Cardiac septum (tissue), 1 donor: ENCODE measurements at places on chromosomes 7 and 10.

DNA sequence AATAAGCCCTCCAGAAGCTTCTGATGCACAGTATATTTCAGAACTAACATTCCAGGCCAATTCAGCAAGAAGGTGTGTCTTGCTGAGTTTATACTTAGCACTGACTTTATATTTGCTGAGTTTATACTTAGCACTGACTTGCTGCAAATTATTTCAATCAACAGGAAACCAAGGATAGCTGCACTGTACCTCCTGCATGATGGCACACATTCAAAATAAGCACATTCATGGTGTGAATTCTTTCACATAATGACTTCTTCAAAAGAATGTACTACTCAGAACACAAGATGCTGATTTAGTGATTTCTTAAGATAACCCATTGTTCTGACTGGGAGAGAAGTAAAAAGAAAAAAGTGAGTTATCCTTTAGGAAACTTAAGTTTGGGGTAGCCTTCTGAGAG, 52.0 kb downstream of the JAZF1 start:
- no peak for DNase-seq

- no peak for DNase-seq
These were observed 200.8 kb upstream of the CSTF2T start for GRCh38 chr10:51900180-51900579.

DNA sequence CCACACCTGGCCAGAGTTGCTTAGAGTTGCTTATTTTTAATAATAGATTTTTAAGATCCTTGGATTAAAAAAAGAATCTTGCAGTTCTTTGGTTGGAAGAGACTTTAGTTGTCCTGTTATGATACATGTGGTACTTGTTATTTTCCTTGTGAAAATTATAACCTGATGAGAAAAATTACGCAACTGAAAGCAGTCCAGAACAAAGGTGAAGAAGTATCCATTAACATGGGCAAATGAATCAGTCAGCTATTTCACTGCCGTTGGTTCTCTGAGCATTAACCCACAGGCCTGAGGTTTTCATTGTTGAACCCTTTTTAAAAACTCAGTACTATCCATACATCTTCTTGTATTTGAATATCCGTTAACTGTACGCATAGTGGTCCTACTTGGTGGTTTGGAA, 68.2 kb downstream of the GALNT11 start:
- no peak for DNase-seq

DNA sequence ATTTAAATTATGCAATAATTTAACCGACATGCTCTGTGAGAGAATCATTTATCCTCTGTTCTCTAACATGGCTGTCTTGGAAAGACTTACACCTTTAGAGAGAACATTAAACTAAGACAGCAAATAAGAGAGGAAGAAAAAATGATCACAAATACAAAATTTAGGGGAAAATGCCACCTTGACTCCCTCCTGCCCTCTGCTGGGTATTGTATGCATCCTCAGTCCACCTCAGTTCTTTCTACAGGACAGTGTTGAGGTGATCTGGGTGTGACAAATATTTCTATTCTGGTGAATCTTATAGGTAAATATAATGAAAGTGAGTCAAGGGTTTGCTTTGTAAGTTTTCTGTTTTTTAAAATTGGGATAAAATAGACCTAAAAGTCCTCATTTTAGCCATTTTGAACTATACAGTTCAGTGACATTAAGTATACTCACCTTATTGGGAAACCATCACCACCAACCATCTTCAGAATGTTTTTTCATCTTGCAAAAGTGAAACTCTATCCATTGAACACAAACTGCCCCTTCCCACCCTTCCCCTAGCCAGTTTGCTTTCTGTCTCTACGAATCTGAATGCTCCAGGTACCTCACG, 61.5 kb upstream of the ELMO1 start:
- DNase-seq = no peak

DNA sequence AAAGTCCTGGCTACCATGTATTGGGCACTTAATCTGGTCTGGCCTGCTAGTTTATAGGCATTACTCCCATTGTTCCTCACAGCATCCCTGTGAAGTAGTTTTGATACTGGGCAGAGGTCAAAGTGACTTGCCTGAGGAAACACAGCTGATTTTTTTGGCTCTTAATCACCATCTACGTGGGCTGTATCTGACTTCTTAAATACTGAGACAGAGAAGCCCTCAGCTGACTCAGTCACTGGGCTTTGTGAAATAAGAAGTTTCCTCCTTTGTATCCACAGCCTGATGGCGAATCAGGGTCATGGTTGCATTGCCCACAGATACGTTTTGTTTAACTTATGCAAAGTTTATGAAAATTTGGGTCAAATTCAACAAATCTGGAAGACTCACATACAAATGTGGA, 13.2 kb downstream of the TACR2 start:
- no peak for DNase-seq

- DNase-seq = no peak
These were observed 219.3 kb downstream of the WDR11 start for GRCh38 chr10:121070275-121071070.

DNA sequence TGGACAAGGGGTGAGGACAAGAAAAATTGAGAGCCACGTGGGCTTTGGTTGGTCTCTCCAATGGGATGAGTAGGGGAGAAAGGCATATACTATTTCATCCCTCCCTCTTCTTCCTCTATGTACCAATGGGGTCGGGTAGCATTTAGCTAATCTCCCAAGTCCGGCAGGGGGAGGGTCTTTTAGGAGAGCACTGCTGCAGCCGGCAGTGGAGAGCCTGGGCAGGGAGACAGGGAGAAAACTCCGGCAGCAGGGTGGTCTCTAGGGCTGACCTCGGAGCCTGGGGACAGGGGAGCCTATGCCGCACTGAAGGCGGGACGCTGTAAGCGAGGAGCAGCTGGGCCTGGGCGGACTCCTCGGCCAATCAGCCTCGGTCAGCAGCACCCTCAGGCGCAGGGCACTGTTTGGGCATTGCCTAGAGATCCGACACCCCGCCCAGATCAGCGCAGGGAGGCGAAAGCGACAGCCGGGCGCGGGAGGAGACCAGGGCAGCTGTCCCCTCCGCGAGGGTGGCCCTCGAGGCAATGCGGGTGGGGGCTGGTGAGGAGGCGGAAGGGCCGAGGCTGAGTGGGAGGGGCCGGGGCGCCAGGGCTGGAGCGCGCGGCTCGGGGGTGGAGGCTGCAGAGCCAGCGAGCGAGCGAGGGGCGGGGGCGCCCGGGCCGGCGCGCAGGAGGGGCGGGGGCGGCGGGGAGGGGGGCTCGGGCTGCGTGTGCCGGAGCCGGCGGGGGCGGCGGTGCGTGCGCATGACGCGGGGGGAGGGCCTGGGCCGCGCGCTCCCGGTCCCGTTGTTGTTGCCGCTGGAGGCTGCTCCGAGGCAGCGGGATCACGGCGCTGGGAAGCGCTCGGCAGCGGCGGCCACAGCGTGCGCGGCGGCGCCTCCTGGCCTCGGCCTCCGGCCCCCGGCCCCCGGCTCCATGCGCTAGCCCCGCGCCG, at the start of gene AGAP3:
AGAP3 (plus strand) TSS at position 785 of the 930 bp plus-strand sequence. CDS start 267 bp downstream, outside the sequence.
- DNase-seq = peak; percentile 95

DNA sequence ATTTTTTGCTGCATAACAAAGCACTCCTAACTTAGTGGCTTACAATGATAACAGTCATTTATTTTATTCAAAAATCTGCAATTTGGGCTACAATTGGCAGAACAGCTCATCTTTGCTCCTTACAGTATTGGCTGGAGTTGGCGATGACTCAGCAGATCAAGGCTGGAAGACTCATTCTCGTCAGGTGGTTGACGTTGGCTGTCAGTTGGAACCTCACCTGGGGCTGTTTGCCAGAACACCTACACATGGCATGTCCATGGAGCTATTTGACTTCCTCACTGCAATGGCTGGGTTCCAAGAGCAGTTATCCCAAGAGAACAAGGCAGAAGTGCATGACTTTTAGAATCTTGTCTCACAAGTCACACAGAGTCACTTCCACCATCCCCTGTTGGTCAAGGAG, 75.1 kb downstream of the NOD1 start:
- DNase-seq = no peak

- no peak for DNase-seq
These were observed 30.4 kb upstream of the DGKI start for GRCh38 chr7:137877027-137877675.

DNA sequence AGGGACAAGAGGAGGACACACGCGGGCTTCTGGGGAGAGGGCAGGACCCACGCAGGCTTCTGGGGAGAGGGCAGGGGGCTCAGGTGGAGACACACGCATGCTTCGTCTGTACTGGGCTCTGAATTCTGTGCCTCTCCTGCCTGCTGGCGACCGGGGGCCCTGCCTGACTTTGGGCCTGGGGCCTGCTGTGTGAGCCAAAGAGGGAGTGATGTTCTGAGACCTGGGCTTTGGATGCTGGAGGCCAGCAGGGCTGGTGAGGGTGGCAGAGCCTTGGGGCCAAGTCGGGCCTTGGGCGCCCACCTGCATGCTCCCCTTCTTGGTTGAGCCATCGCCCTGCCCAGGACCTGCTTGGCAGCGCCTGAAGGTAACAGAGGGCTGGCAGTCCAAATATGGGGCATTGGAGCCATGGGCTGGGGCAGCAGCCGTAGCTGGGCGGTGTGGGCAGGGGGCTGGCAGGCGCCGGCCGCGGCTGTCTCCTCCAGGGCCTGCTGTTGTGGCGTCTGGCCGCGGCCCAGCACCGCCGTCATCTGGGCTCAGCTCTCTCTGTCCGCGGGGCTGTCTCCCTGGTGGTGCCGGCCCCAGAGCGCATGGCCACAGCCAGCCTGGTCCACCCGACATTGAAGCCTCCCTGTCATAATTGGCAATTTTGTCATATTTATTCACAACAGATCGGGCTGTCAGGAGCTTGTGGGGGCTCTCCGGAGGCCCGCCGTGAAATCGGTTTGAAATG, 78.9 kb downstream of the UNCX start:
- no peak for DNase-seq

- no peak for DNase-seq
These were observed 14.7 kb downstream of the AOC1 start for GRCh38 chr7:150866932-150867564.

DNA sequence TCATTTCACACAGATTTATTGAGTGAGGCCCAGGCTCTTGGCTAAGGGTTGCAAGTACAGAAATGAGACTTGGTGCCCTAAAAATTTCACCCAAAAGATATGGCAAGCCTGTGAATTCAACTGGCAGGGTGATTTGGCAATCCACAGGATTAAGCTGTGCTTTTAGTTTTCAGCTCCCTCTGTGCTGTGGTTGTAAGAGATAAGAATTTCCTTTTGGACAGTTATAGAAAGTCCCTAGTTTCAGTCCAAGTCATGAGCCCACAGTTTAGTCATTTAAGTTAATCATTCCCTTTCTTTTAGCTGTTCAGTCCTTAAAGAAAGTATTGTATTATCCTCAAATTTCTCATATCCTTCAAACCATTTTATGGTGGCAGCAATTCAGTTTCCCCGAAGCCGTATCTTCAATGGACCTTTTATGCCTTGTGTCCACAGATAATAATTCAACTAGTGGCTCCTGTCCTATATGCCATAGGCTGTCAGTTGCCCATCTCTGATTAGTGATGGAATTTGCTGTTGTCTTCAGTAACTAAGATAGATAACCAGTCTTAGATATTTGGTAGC, 73.4 kb upstream of the NAMPT start:
- DNase-seq = no peak

DNA sequence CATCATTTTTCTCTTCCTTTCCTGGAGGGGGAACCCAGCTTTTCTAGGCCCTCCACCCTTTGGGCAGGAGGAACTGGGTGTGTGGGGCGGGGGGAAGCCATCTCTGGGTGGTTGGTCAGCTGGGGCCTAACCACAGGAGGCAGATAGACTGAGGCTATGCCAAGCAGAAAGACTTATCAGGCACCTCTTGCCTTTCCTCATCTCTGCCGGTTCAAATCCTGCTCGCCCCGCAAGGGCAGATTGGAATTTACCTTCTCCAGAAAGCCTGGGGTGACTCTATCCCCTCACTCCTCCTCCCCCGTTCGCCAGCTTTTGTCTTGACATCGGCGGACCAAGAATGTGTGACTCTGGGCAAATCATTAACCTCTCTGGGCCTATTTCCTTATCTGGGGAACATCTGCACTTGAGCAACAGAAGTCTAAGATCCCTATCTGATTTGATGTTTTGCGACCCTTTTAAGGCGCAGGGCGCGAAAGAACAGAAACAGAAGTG, 584 bp upstream of the GARS1 start:
- no peak for DNase-seq

- no peak for DNase-seq
These were observed 80.6 kb upstream of the TBX20 start for GRCh38 chr7:35334506-35334905.

DNA sequence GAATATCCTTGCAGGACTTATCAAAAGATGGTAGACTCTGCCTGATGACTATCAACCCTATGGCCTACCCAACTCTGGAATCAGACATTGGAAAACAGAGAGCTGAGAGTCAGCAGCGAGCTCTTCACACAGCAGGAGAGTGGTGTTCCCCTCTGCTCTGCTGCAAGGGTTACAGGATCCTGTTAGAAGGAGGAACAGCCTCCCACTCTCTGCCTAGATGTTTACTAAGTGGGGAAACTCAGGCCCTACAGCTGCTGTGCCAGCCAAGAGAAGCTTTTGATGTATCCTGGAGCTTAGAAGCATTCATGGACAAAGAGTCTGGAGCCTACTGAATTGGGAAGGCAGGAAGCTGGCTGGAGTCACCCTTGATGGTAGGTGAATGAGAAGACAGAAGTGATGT, 104.6 kb downstream of the ABLIM1 start:
- DNase-seq = no peak

DNA sequence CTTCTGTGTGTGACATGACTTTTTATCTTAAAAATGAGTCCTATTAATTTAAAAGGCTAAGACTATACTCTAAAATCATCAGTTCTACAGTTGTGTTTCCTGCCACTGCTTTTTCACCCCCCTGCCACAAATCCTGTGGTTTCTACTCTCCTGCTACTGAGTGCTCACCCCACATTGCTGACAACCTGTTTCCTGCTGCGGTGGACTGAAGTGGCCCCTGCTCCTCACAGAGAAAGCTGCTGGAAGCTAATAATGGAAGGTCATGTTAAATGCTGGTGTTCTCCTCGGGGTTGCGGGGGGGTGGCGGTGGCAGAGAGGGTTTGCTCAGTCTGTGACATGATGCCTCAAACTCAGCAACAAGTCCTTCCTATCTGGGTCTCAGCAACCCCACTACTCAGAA, 113.2 kb upstream of the INHBA start:
- DNase-seq = no peak

DNA sequence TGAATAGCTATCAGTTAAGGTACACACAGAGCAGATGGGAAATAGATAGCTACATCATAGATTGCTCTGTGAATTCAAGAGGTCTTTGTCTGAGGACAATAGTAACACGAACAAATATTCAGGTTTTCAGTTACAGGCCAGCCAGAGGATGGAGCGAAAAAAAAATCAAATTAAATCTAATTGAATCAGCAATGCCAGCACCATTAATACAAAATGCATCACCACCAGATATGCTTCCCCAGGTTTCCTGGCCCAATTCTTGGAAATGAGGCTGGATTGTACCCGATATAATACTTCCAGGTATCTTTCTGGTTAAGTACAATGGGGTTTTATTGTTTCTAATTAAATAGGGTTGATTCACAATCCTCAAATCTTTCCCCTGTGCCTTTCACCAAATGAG, 975.8 kb upstream of the AUTS2 start:
- DNase-seq = no peak

- DNase-seq = no peak
These were observed 20.9 kb downstream of the MAP3K8 start for GRCh38 chr10:30454744-30455510.

- DNase-seq = no peak
These were observed 40.2 kb downstream of the ASB13 start for GRCh38 chr10:5625992-5626777.

GRCh38 chr10:108582387-108582786, 1340.9 kb downstream of the XPNPEP1 start:
- no peak for DNase-seq

GRCh38 chr7:91330191-91330808, 66.1 kb downstream of the FZD1 start:
- DNase-seq = no peak
